ENCODE measurements at places on chromosomes 2 and 18. TPM values are rescaled to one million over a fixed set of nuclear protein-coding genes. Genes with fewer than 3 reads are reported as not detected.

The FKBP1B gene
- 12.1 TPM for total RNA-seq

The MROH2A gene
- total RNA-seq = not detected

The DSG4 gene
- total RNA-seq = not detected

The SUPT7L gene
- total RNA-seq = 18.5 TPM

The GATA6 gene
- total RNA-seq = 10.0 TPM

DNA sequence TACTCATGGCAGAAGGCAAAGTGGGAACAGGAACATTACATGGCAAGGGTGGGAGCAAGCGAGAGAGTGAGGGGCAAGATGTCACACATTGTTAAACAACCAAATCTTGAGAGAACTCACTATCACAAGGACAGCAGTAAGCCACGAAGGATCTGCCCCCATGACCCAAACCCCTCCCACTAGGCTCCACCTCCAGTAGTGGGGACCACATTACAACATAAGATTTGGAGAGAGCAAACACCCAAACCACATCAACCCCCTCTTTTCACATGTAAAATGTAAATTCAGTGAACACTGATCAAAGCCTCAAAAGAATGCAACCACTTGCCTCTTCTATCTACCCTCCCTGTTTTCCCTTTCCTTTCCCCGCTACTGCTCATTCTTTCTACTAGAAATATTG lies 43.6 kb upstream of the TNP1 start:
- no peak for DNase-seq

DNA sequence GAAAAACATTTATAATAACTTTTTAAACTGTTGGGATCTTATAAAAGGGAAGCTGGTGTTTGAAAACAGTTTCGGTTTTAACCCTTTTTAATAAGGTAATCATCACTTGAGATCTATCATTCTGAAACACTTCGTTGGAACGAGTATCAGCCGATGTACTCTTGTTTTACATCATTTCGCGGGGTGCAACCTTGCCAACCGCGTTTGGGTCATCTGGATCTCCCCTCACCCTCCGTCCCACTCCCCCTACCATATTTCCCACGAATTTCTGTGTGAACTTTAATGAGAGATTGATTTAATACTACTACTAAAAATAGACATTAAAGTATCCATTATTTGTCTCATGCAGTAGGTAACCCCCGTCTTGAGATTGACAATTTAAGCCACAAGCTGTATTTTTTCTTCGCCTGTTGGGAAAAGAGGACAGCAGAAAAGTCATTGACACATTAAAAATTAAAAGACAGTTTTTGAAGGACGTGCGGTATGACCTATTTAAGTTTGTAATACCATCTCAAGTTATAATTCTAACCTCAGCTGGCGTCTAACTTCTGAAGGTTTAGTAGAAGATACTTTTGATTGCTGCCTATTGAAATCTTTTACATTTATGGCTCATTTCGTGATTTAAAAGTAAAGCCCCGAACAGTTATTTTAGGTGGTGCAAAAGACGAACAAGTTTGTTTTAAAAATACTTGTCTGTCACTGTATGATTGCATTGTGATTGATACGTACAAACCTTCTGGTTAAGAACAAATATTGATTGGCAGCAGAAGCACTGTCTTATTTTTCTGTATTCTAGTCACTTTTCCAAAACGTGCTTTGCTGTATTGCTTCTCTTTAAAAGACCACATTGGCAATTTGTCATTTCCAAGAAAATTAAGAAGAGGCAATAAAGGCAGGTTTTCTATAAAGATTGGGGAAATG lies 1.5 kb downstream of the CREB1 start:
- DNase-seq = peak; percentile 35

- peak; percentile 69 for DNase-seq
Observed at GRCh38 chr2:5908071-5908470, 215.9 kb downstream of the SOX11 start.

DNA sequence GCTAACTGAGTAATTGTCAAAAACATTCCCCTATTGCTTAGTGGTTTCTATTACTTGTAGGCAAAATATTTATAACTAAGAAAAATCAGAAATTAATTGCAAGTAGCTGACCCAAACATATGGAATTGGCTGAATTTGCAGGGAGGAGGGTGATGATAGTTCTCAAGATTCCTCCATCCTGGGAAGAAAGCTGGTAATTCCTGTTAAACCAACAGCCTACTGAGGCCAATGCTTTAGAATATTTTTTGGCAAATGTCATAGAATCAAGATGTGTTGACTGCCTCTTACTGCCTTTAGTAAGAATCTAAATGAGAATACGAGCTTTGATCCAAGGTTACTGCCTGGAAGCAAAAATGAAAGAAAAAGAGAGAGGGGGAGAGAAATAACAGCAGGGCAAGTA lies 120.0 kb downstream of the COL6A3 start:
- peak; percentile 60 for DNase-seq

- no peak for DNase-seq
Observed at GRCh38 chr2:2600366-2600765, 269.3 kb upstream of the MYT1L start.

GRCh38 chr2:172415865-172416183 lies 11.6 kb upstream of the ITGA6 start:
- no peak for DNase-seq

DNA sequence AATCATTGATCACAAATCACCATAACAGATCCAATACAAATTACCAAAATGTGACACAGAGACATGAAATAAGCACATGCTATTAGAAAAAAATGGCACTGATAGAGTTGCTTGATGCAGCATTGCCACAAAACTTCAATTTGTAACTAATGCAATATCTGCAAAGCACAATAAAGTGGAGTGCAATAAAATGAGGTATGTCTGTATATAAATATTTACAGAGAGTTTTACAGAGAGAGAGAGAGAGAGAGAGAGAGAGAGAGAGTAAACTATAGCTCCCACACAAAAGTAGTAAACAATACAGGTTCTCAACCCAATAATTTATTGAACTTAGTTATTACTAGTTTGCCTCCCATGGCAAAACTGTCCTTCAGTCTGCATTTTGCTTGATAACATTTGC lies 1807.0 kb downstream of the SUCLG1 start:
- no peak for DNase-seq

DNA sequence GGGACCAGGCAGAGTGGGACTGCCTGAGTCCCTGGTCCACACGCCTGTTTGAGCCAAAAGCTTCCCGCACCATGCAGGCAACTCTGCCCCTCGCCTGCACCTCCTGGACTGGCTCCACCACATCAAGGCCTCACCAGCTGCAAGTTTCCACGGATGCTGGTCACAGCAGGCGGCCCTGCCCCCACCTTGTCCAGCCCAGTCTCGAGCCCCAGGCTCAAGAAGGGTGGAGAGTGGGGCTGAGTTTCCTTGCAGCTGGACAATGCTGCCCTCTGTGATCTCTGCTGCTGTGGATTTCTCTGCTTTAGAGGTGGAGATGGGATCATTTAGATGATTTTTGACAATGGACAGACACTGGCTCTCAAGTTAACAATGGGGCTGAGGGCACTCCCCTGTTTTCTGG lies 74.9 kb downstream of the MTCL1 start:
- DNase-seq = no peak

- no peak for DNase-seq
Observed at GRCh38 chr18:58169472-58169871, 125.4 kb downstream of the NEDD4L start.

DNA sequence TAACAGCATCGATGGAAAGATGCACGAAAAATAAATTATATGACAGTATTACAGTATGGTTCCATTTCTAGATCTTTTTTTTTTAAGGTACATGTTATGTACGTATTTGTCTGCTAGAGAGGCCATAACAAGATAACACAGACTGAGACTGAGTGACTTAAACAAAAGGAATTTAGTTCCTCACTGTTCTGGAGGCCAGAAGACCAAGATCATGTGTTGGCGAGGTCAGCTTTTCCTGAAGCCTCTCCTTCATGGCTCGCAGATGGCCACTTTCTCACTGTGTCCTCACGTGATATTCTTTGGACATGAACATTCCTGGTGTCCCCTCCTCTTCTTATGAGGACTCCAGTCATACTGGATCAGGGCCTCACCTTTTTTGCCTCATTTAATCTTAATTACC lies 177.4 kb downstream of the CAPN13 start:
- DNase-seq = peak; percentile 23

DNA sequence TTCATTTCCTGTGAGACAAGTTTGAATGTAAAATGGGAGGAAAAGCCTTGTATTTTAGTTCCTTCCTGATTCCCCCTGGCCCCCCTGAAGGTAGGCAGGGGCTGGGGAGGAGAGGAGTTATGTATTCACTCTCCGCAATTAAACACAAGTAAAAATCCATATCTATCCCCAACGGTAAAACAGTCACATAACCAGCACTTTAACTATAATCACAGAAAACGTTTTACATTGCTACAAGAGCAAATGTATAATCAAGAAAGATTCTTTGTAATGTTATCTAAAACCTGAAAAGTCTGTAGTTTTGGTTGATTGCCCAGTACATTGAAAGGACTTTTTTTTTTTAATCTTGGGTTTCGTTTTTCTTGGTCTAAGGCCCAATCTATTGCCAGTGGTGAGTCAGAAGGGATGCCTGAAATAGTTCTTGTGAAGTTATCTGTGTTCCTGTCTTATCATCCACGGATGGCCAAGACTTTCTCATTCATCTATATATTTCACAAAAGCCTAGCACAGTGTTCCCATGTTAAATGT lies 34.5 kb upstream of the CCNYL1 start:
- peak; percentile 92 for DNase-seq

GRCh38 chr18:22186484-22186971 lies 17.1 kb downstream of the GATA6 start:
- DNase-seq = peak; percentile 65

DNA sequence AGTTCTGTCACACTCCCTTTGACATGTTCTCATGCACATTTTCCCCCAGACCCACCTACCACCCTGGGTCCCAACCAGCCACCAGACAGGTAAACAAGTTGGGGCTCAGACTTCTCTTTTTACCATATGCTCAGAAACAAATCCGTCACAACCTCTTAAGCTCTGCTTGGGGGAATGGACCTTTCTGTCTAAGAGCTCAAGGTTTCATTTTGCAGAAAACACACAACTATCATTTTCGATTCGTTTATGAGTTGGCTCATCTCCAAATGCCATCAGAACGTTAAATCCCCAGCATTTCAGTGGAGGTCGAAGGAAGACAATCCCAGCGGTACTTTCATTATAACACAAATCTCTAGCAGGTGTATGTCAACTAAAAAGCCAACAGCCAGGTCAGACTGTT lies 30.6 kb upstream of the NCK2 start:
- no peak for DNase-seq

DNA sequence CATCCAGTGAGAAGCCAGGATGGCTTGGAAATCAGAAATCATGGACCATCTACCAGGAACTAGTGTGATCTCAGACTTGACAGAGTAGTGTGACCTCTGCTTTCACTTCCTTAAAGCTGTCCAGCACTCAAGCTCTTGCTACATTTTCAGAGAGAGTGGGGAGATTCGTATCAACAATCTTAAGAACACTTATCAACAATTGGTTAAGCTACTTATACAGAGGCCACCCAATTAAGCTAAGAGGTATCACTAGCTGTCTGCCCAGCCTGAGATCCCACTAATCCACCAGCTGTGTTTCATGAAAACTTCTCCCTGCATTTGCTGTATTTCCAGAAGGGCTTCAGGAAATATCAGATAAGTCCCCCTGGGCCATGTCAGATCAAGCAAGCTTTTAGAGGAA lies 4.2 kb downstream of the RPRM start:
- no peak for DNase-seq

- no peak for DNase-seq
Observed at GRCh38 chr2:75574106-75574505, 13.4 kb upstream of the EVA1A start.

- no peak for DNase-seq
Observed at GRCh38 chr2:96233880-96234316, 25.3 kb upstream of the STARD7 start.

DNA sequence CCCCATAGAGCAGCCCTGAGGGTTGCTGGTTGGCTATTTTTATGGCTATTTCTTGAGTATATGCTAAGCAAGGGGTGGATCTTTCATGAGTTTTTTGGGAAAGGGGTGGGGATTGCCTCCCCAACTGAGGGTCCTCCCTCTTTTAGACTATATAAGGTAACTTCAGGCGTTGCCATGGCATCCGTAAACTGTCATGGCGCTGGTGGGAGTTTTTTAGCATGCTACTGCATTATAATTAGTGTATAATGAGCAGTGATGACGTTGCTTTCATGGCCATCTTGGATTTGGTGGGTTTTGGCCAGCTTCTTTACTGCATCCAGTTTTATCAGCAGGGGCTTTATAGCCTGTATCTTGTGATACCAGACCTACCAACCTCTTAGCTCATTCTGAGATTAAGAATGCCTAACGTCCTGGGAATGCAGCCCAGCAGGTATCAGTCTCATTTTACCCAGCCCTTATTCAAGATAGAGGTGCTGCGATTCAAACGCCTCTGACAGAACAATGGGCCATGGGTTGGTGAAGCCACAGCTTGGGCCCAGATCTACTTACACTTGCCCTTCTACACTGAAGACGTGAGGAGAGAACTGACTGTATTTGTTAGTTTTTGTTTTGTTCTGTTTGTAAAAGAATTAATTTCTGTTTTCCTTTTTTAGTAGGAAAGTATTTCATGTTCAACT lies 53.8 kb upstream of the TMEM163 start:
- no peak for DNase-seq

DNA sequence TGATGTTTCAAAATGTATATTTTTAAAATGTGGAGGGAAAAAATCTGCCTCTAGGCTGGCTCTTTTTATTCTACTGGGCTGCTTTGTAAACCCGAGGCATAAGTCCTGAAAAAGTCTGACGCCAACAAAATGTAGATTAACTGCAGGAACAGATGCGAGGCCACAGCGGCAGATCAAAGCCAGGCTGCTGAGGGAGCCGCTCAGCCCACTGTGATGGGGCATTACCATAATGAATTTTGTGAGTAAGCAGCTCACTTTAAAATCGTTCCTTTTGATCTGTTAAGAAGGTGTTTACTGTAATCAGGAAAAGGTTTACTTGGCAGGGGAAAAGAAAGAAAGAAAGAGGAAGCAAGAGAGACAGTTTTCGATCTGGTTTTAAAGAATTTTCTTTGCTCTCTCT lies 269.0 kb downstream of the ICOS start:
- DNase-seq = no peak

DNA sequence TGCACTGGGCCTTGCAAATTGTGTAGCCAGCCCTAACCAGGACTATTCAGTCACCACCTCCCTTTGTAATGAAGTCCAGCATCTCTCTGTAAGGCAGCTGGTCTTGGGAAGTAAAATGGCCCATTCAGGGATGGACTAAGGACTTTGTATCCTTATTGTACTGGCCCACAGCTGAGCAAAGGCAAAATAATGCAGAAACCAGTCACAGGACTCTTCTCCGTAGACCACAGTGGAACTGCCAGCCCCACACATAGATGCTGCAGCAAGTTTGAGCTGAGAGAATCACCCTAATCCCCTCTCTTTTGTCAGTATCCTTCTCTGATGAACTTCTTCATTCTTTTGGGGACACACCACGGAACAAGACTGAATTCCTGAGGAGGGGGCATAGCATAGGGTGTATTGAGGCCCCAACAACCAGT lies 73.6 kb upstream of the RTN4 start:
- DNase-seq = no peak

Data from fibroblast of lung (primary cell).